ENCODE measurements at places on chromosomes 3 and 15. TPM values are rescaled to one million over a fixed set of nuclear protein-coding genes. Genes with fewer than 3 reads are reported as not detected.

DNA sequence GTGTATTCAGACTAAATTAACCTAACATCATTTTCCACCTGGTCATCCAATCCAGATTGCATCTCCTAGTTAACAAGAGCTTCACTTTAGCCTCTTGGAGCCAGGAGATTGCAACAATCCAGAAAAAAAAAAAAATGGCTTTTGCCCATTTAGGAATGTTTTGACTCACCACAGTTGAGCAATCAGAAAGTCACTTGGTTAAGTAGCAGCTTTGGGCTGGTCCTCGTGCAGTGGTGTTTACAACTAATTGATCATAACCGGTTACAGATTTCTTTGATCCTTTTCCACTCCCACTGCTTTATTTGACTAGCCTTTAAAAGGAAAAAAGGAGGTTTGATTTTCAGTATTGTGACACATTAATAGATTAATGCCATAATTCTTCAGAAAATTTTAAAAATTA is 688.8 kb upstream of the CCDC54 start:
- no peak for DNase-seq

- no peak for DNase-seq
These were observed 623.0 kb downstream of the NTRK3 start for GRCh38 chr15:87633525-87633924.

DNA sequence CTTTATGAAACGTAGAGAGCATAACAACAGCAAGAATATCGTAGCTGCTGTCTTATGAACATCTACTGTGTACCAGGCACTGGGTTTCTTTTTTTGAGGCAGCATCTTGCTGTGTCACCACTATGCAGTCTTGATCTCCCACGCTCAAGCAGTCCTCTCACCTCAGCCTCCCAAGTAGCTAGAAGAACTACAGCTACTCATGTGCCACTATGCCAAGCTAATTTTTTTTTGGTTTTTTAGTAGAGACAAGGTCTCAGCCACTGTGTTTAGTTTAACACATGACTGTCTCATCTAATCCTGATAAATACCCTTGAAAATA is 129.9 kb downstream of the VGLL4 start:
- no peak for DNase-seq

DNA sequence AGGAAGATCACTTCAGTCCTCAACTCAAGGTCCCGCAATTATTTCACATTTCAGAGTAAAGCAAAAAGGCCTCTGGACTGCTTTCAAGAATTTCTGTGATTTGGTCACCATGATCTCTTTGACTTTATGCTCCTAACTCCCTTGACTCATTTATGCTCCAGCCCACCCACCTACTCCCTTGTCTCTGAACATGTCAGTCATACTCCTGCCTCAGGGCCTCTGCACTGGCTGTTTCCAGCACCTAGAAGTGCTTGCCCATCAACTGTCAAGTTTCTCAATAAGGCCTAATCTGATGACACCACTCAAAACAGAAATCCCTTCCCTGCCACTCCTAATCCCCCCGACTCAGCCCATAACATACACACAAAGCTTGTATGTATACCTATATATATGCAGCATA is 36.1 kb upstream of the CSPG5 start:
- DNase-seq, result no peak

GRCh38 chr15:75203017-75203907 is 1.6 kb downstream of the C15orf39 start:
- DNase-seq, result no peak

- no peak for DNase-seq
These were observed 368.6 kb upstream of the ROPN1 start for GRCh38 chr3:124360563-124360962.

GRCh38 chr15:74840851-74841775 is 1.8 kb downstream of the ULK3 start:
- DNase-seq, result no peak

DNA sequence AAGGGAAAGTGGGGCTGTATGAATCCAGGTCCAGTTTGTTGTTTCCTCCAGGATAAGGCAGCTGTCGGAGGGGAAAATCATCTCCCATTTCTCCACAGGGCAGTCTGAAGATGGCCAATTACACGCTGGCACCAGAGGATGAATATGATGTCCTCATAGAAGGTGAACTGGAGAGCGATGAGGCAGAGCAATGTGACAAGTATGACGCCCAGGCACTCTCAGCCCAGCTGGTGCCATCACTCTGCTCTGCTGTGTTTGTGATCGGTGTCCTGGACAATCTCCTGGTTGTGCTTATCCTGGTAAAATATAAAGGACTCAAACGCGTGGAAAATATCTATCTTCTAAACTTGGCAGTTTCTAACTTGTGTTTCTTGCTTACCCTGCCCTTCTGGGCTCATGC is 911 bp downstream of the CCRL2 start:
- no peak for DNase-seq

DNA sequence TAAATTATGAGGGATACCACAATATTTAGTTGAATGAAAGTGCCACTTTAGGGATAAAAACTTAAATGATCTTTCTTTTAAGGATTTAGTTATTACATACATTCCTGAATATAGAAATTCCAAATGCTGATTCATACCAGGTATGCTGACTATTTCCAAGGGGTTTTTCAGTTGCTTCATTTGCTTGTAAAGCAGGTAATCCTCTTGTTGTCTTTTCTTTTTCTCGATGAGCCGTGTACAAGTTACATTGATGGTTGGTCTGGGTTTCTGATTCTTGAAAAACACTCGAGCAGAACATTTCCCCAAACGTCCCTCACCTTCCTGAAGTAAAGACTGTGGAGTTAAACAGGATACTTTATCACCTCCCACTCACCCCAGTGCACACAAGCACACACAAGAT is 21.7 kb downstream of the RARRES1 start:
- no peak for DNase-seq

GRCh38 chr3:127228866-127229265 is 35.9 kb downstream of the PRR23E start:
- DNase-seq, result no peak

DNA sequence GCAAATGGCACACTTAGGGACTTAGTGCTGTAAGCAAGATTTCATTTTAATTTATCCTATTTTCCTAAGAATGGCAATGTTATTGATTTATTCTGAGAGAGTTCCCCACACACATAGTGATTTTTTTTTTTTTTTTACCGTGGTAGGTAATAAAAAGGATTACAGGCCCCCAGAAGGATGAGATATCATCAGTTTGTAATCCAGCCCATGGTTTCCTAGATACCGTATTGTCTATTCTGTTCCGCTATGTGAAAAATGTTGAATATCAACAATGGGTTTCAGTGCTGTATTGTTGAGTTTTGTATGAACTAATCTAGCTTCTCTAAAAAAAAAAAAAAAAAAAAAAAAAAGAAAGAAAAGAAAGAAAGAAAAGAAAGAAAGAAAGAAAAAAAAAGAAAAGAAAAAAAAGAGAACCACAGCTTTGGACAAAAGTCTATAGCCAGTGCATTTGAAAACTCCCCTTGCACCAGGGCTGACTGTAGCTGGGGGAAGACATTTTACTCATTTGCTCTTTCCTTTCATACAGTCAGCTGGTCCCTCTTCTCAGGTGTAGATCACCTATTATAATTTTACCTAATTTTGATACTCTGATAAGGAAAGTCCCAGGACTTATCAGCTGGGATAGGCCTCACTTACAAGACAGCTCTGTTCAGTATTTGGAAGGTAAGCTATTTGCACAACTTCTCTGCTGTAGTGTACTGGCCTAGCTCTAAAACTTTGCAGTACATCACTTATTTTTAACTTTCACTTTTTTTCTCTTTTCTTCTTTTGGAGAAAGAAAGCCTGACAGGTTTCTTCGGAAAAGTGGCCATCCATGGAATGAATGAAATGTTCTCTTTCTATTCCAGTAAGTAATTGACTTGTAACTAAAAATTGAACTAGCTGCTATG is 101.4 kb upstream of the SOX2 start:
- no peak for DNase-seq

GRCh38 chr15:30023798-30024295 is 58.9 kb upstream of the GOLGA8J start:
- DNase-seq, result no peak

- DNase-seq, result no peak
These were observed 128.0 kb upstream of the PRICKLE2 start for GRCh38 chr3:64353226-64353625.

GRCh38 chr3:118478706-118479276 is 555.9 kb downstream of the IGSF11 start:
- DNase-seq, result no peak

DNA sequence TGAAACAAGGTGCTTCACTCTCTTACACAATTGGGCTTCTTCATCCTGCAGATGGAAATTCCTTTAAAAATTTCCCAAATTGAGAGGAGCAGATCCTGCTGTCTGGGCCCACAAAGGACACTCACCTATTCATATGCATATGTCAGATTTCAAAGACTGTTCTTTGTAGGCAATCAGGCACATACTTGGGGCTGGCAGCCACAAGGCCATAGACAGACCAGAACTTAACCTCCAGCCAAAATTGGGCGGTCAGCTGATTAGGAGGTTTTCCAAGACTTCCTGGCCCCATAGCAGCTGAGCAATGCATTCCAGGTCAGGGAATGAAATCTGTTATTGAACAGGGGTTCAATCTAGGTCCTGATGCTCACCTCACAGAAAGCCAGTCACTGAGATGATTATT is 15.0 kb upstream of the HPS3 start:
- DNase-seq, result no peak

- DNase-seq, result no peak
These were observed 41.5 kb downstream of the ABHD17C start for GRCh38 chr15:80736560-80736959.

- DNase-seq, result no peak
These were observed 85.1 kb upstream of the OCA2 start for GRCh38 chr15:28184166-28184565.

- peak; percentile 29 for DNase-seq
These were observed 4.4 kb downstream of the MEIS2 start for GRCh38 chr15:37095770-37096557.

The BFSP2 gene
- total RNA-seq, result not detected

The AMT gene
- total RNA-seq, result 29.0 TPM

The GOLGA6L10 gene
- 0.33 TPM for total RNA-seq

The CD200R1 gene
- 0.82 TPM for total RNA-seq

The COLQ gene
- total RNA-seq, result 14.9 TPM

The LYZL4 gene
- total RNA-seq, result not detected
